Motor neuron (in vitro differentiated cells): ENCODE measurements at places on chromosomes 3 and 15.

GRCh38 chr3:134576426-134576825, 74.4 kb downstream of the KY start:
- no peak for ATAC-seq

- peak; percentile 90 for ATAC-seq
Measured at GRCh38 chr3:197599089-197599765, 43.5 kb upstream of the BDH1 start.

- ATAC-seq = peak; percentile 12
Measured at GRCh38 chr3:139534455-139534812, 5.1 kb downstream of the RBP1 start.

DNA sequence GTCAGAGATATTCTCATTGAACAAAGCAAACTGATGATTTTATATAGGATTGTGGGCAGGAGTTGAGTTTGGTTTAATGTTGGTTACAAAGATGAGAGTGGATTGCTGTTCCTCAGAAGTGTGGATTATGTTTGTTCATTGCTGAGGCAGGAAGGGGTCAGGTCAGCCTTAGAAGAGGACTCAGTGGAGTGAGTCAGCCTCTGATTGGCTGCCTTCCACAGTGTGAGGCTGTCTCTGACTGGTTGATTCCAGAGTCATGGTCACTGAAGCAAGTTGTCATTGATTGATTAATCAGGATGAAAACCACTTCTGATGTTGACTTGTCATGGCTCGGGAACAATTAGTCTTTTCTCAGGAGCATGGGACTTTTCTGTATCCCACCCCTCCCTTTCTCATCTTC, 36.2 kb downstream of the KBTBD12 start:
- ATAC-seq = no peak

- ATAC-seq = no peak
Measured at GRCh38 chr3:126512916-126513650, 4.5 kb downstream of the UROC1 start.

DNA sequence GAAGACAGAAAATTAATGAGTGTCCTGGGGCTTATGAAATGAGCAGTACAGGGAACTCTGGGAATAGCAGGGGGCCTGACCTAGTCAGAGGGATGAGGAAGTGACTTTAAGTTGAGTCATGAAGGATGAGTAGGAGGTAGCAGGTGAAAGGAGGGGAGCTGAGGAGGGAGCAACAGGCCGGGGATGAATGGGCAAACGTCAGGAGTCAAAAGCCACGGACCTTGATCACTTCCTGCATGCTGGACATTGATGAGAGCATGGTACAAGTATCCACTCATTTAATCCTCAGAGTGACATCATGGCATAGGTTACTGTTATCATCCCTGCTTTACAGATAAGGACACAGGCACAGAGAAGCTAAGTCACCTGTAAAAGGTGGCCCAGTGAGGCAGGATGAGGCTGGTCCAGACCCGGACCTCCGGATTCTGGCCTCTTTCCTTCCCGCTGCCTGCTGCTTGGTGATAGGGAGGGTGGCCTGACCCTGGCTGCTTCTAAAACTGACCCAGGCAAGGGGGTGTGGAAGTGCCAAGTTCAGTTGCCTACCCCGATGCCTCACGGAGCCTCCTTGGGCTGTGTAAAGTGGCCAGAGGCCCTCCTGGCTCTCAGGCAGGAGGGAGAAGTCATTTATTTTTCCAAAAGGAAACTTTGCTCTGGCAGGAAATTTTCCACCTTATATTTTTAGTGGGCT, 7.6 kb downstream of the CORO2B start:
- ATAC-seq = peak; percentile 66

GRCh38 chr3:61030469-61031035, 220.7 kb downstream of the FHIT start:
- no peak for ATAC-seq

DNA sequence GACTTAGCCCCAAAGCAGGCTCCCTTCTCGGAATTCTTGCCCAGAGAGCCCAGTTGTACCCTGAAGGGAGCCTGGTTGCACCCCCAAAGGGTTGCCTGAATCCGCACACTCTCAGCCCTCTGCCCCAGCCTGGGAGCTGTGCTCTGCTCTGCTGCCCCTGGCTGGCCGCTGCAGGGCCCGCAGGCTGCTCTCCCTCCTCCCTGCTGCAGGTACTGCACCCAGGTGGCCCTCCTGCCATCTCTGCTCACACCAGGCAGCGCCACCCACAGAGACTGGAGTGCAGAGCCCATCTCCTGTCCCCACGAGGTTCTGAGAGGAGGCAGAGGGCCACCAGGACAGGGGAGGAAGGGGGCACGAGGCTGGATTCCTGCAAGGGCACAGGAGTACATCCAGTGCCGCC, 134.2 kb upstream of the NSMCE3 start:
- ATAC-seq = peak; percentile 11

DNA sequence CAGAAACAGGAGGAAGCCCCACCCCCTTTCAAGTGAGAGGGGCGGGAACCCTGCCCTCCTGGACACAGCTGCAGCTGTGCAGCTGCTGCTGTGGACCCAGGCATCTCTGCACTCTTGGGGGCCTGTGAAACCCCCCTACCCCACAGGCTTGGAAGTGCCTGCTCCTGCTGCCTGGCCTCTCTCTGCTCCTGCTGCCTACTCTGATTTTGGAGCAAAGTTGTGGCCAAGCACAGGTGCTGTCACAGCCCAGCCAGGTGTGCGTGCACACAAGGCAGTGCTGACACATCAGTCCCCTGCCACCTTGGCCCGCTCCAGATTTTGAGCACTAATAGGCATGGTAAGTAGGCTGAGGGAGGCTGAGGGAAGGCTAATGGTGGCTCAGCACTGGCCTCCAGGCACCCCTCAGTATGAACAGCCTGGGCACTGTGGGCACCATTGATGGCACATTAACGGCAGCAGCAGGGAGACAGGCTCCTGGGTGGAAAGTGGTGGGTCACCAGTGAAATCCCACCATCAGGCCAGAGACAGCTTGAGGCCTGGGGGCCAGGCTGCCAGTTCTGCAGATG, 890.9 kb downstream of the GBE1 start:
- no peak for ATAC-seq

DNA sequence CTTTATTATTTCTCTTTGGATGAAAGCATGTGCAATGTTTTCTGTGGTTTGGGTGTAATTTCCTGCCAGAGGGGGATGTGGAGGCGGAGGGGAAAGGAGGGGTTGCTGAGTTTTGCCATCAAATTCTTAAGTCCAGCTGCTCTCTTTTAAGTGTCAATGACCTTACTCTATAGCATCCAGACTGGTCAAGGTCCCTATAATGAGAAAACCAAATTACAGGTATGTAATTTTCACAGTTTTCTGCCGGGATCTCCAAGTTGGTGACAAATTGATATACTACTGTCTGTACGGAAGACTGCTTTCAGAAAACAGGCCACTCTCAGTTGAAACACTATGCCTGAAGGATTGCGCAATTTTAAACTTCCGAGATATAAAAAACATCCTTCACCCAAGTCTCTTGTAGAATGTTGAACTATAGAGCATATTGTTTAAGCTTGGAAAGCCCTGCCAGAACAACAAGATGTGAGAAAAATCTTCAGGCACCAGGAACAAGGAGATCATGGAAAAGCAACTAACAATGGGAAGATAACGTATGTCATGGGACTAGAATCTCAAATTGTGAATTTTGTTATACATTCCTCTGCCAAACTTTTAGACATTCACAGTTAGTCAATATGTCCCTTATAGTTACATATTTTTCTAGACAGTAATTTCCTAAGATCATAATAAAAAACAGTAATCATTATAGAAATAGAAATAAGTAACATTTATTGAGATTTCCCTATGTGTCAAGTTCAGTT, 300.7 kb upstream of the SATB1 start:
- ATAC-seq = no peak

DNA sequence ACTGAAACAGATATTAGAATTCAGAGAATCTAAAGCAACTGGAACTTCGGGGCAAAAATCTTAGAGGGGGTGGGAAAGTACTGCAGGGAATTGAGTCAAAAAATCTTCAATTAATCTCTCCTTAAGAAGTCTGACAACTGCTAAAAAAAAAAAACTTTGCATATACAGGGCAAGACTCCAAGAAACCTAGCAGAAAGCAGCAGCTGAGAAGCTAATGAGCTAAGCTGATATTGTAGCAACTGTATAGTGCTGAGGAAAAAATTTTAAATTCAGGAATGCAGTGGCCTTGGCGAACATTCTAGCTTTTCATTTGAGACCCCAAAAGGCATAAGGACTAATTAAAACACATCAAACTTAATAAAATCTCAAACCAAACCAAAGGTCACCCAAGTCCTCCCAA, 113.6 kb downstream of the SCAPER start:
- no peak for ATAC-seq

DNA sequence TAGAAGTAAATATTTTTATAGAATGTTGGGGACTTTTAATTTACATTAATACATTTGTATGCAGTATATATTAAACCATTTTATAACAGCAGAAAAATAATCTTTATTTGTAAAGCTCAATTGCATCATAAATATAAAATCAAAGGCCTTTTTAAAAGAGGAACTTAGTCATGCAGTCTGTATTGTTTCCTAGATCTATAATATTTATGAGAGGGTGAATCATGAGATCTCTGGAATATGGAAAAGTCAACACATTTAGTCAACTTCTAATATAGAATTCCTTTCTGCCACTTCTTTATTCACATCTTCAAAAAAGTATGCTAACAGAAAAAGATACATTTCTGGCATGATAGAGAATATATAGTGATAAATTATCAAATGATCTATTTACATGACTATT, 410.3 kb upstream of the ZNF385D start:
- ATAC-seq = no peak

DNA sequence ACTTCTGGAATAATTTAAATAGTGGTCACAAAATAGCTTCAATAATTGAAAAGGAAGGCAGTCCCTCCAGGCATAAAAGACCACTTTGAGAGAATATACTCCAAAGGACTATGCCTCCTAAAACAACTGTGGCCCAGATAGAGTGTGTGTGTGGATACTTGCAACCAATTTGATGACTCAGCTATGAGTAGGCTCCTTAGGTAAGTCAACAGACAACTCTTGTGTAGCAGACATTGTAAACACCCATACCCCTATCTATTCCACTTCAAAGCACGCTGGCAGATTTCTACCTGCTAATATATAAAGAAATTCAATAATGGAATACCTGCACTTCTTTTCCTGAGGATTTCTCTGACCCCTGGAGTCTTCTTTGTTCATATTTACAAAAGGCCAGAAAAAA, 254.5 kb downstream of the NEK10 start:
- ATAC-seq = no peak

- ATAC-seq = no peak
Measured at GRCh38 chr3:109363634-109364033, 26.3 kb upstream of the DPPA4 start.

DNA sequence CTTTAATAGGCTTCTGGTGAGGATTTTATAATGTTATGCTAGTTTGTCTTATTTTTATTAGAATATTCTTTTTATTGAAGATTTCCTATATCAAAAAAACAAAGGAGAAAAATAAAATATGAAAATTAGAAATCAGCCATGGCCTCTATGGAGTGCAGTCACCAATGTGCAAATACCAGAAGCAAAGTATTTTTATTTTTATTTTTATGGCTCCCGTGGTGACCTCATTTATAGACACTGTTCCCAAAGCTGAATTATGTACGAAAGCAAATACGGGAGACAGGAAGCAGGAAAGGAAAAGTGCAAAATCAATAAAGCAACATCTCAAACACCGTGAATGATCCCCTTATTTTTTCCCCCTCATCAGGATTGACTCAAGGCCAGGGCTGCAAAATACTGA, 35.1 kb downstream of the DAZL start:
- no peak for ATAC-seq

GRCh38 chr15:45802140-45802539, 167.3 kb downstream of the SQOR start:
- ATAC-seq = peak; percentile 32

- no peak for ATAC-seq
Measured at GRCh38 chr3:170480111-170480510, 61.4 kb downstream of the CLDN11 start.

- no peak for ATAC-seq
Measured at GRCh38 chr3:53688989-53689388, 157.2 kb downstream of the CHDH start.

DNA sequence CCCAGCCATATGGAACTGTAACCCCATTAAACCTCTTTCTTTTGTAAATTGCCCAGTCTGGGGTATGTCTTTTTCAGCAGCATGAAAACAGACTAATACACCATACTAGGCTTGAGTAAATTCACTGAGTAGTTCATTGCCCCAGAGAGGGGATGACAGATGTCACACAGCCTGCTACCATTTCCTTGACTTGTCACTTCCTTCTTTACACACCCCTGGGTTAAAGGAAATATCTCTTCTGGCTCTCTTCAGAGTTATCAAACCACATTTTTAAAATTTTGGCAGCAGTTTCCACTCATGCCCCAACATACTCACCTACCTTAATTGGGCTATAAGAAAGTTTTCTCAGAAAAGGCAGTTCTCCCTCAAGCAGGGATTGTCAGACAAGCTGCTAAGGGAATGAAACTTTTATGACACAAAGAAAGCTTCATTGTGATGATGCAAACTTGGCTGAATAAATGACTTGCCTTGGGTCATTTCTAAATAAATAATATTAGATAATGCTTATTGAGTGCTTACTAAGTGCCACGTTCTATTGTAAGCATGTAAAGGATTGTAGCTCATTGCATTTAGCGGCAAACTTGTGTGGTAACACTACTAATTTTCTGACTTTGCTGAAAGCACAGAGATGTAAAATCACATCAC, 68.0 kb upstream of the RBMS3 start:
- ATAC-seq = no peak

GRCh38 chr3:122235147-122235546, 51.7 kb downstream of the CASR start:
- no peak for ATAC-seq

GRCh38 chr15:68499620-68500312, 67.8 kb upstream of the ITGA11 start:
- no peak for ATAC-seq

GRCh38 chr15:66180531-66181097, 72.9 kb downstream of the MEGF11 start:
- peak; percentile 29 for ATAC-seq

DNA sequence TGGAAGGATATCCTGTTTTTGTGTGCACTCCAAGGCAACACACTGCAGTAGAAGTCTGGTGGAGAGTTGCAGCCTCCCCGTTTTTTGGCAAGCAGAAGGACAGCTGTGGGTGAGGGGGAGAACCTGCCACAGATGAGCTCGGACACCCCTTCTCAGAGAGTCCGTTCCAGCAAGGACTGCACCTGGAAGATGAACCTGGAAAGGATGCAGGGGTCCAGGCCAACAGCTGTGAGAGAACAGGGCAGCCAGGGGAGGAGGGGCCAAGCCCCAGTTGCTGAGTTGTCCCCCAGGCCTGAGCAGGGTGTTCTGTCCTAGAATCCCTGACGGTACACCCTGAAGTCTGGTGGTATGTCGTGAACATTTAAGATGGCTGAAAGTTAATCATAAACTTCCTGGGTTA, 30.2 kb downstream of the ZXDC start:
- no peak for ATAC-seq
